K562 (cell line): ENCODE measurements at places on chromosomes 1 and 21. TPM values are rescaled to one million over a fixed set of nuclear protein-coding genes. Genes with fewer than 3 reads are reported as not detected.

LCE3D gene
- not detected in 2 replicates for total RNA-seq

CHD5 gene
- 0.09 and 0.16 TPM in 2 replicates for total RNA-seq

PER3 gene
- 15.7 and 16.8 TPM in 2 replicates for total RNA-seq

IKBKE gene
- 6.1 and 6.8 TPM in 2 replicates for total RNA-seq

XCL2 gene
- not detected in 2 replicates for total RNA-seq

CD1E gene
- not detected in 2 replicates for total RNA-seq

OR14A2 gene
- total RNA-seq, result not detected in 2 replicates

PKN2 gene
- total RNA-seq, result 23.5 and 23.7 TPM in 2 replicates

KRTAP19-1 gene
- not detected in 2 replicates for total RNA-seq

LRRN2 gene
- not detected in 2 replicates for total RNA-seq

ERG gene
- not detected in 2 replicates for total RNA-seq

NBPF4 gene
- 5.3 and 6.6 TPM in 2 replicates for total RNA-seq

DRAXIN gene
- total RNA-seq, result not detected in 2 replicates

DNA sequence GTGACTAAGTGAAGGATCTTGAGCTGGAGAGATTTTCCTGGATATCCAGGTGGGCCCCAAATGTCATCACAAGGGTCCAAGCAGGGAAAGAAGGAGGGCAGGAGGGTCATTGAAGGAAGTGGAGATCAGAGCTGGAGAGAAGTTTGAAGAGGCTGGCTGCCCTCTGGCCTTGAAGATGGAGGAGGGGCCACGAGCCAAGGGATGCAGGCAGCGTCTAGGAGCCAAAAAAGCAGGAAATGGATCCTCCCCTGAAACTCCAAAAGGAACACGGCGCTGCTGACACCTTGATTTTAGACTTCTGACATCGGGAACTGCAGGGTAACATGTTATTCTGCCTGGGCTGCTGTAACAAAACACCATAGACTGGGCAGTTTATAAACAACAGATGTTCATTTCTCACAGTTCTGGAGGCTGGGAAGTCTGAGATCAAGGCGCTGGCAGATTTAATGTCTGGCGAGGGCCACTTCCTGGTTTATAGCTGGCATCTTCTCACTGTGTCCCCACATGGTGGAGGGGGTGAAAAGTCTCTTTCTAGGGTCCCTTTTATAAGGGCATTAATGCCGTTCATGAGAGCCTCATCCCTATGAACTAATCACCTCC lies 28.8 kb upstream of the ZBTB21 start:
- H3K4me3 ChIP-seq, result no peak overlapping the region
- H3K4me1 ChIP-seq, result 0 out of 3 replicates have a peak, but pooled peaks cover 3% of the 10 kb centered on the region
- DNase-seq, result no peak
- H3K36me3 ChIP-seq, result no peaks in the 10 kb centered on the region

DNA sequence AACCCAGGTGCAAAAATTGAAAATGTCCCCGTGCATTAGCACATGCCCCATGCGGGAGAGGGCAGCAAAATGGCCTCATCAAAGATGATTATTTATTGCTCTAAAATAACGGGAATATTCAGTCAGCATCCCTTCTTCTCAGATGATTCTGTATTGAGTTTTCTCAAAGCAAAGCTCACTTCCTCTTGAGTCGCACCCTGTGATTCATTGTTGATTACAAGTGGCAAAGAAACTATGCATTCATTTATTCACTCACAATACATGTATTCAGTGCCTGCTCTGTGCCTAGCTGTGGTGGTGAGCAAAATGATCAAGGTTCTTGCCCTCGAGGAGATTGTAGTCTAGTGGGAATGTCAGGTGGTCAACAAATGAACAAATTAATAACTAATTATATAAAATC lies 226.0 kb upstream of the KAZN start:
- peaks cover 13% of the 10 kb centered on the region; the same call in 1 of the 2 replicates for H3K27me3 ChIP-seq
- H3K4me1 ChIP-seq, result no peaks in the 10 kb centered on the region
- DNase-seq, result no peak
- no peaks in the 10 kb centered on the region; the same call in 2 of the 3 replicates for H3K36me3 ChIP-seq

GRCh38 chr1:201376107-201376463 lies 1.4 kb downstream of the TNNT2 start:
- no peak overlapping the region for H3K27ac ChIP-seq
- no peaks in the 10 kb centered on the region for H3K36me3 ChIP-seq
- H3K27me3 ChIP-seq, result peaks cover 15% of the 10 kb centered on the region; the same call in 2 of the 3 replicates
- no peaks in the 10 kb centered on the region; the same call in 2 of the 3 replicates for H3K4me1 ChIP-seq
- DNase-seq, result no peak

GRCh38 chr1:117312453-117313138 lies 54.7 kb upstream of the MAN1A2 start:
- DNase-seq, result peak; percentile 54
- peaks cover 21% of the 10 kb centered on the region; the same call in 2 of the 3 replicates for H3K27me3 ChIP-seq
- no peak overlapping the region for H3K27ac ChIP-seq
- H3K4me3 ChIP-seq, result no peak overlapping the region
- H3K4me1 ChIP-seq, result no peaks in the 10 kb centered on the region
- H3K36me3 ChIP-seq, result no peaks in the 10 kb centered on the region

DNA sequence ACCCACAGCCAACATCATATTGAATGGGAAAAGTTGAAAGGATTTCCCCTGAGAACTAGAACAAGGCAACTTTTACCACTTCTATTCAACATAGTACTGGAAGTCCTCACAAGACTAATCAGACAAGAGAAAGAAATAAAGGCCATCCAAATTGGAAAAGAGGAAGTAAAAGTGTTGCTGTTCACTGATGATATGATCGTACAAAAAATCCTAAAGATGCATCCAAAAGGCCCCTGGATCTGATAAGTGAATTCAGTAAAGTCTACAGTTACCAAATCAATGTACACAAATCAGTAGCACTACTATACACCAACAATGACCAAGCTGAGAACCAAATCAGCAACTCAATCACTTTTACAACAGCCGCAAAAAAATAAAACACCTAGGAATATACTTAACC lies 28.3 kb downstream of the RAB3GAP2 start:
- H3K27ac ChIP-seq, result no peak overlapping the region
- H3K4me1 ChIP-seq, result peaks cover 7% of the 10 kb centered on the region; the same call in 1 of the 3 replicates
- H3K4me3 ChIP-seq, result no peak overlapping the region
- DNase-seq, result no peak
- H3K27me3 ChIP-seq, result no peaks in the 10 kb centered on the region

GRCh38 chr1:1041873-1042272 lies 22.0 kb downstream of the AGRN start:
- H3K27me3 ChIP-seq, result no peaks in the 10 kb centered on the region
- H3K4me1 ChIP-seq, result peaks cover 8% of the 10 kb centered on the region; the same call in 2 of the 3 replicates
- no peak for DNase-seq
- peaks cover 55% of the 10 kb centered on the region; the same call in 2 of the 3 replicates for H3K36me3 ChIP-seq

DNA sequence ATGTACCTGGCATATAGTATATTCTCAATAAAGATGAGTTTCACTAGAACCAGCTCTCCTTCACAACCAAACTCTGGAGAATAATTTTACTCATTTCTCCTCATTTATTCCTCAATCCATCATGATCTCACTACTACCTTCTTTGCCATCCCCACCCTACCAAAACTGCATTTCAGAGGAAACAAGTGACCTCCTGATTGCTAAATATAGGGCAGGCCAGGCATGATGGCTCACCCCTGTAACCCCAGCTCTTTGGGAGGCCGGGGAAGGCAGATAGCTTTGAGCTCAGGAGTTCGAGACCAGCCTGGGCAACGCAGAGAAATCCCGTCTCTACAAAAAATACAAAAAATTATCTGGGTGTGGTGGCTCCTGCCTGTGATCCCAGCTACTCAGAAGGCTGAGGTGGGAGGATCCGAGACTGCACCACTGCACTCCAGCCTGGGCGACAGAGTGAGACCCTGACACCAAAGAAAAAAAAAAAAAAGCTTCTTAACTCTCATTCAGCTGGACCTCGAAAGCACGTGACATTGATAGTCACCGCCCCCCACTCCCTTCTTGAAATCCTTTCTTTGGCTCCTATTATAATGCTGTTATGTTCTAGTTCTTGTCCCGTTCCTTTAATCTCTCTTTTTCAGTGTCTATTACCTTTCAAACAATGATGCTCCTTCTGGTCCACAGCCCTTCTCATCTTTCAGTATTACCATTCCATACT lies 2.1 kb downstream of the TESK2 start:
- H3K27ac ChIP-seq, result no peak overlapping the region
- no peak overlapping the region for H3K4me3 ChIP-seq
- H3K27me3 ChIP-seq, result no peaks in the 10 kb centered on the region
- DNase-seq, result no peak
- H3K4me1 ChIP-seq, result peaks cover 30% of the 10 kb centered on the region
- no peaks in the 10 kb centered on the region for H3K36me3 ChIP-seq

DNA sequence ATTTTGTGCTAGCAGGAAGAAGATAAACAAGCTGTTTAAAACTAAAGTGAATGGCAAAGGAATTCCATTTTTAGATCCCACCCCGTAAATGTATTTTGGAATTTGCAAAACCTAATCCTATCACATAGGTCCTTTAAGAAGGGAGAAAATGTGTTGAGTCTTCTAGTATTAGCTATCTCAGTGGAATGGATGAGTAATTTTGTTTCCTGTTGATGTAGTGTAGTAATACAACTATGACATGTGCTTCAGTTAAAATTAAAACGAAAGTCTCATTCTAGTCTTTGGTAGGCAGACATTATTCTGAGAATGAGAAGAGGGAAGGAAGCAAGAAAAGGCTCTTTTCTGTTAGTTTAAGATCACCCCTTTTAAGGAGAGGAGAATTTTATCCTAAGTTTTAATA lies 265.9 kb upstream of the C1orf105 start:
- no peaks in the 10 kb centered on the region for H3K36me3 ChIP-seq
- H3K27ac ChIP-seq, result no peak overlapping the region
- H3K27me3 ChIP-seq, result no peaks in the 10 kb centered on the region
- no peak overlapping the region for H3K4me3 ChIP-seq
- no peaks in the 10 kb centered on the region for H3K4me1 ChIP-seq
- no peak for DNase-seq

DNA sequence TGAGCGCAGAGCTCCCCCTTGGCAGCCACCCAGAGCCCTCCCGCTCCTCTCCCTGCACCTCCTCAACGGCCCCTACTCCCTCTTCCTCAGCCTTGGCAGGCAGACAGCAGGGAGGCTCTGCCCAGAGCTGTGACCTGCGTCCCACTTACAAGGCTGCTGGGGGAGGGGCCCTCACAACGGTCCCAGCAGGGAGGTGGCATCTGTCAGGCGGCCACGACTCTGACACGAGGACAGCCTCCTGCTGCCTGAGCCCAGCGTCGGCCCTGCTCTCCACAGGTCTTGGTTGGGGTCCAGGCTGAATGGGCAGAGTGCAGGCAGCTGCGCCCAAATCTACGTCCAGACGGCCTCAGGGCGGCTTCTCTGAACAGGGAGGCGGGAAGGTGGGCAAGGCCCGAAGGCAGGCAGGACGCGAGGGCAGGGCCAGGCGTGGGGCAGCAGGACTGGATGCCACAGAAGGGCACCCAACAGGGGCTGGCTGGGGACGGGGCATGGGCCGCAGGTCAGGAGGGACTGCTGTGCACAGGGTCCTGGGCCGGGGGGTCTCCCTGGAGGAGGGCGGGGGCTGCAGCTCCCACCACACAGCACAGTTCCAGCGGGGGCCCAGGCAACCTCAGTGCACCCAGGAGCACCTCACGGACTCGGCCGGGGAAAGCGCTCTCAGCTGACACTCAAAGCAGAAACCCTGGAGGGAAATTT lies 7.5 kb downstream of the SLC19A1 start:
- no peak for DNase-seq
- H3K36me3 ChIP-seq, result peaks cover 92% of the 10 kb centered on the region
- no peak overlapping the region for H3K27ac ChIP-seq

GRCh38 chr1:41539999-41540398 lies 55.5 kb upstream of the EDN2 start:
- H3K4me1 ChIP-seq, result peaks cover 3% of the 10 kb centered on the region; the same call in 1 of the 2 replicates
- H3K27ac ChIP-seq, result no peak overlapping the region
- no peak overlapping the region for H3K4me3 ChIP-seq
- H3K36me3 ChIP-seq, result no peaks in the 10 kb centered on the region

- H3K27me3 ChIP-seq, result 0 out of 3 replicates have a peak, but pooled peaks cover 2% of the 10 kb centered on the region
- H3K4me1 ChIP-seq, result no peaks in the 10 kb centered on the region
- H3K27ac ChIP-seq, result no peak overlapping the region
- H3K4me3 ChIP-seq, result no peak overlapping the region
- no peaks in the 10 kb centered on the region for H3K36me3 ChIP-seq
Observed at GRCh38 chr1:184210862-184211261, 159.3 kb downstream of the TSEN15 start.

GRCh38 chr1:190477762-190478148 lies at the start of gene BRINP3:
Gene BRINP3 (minus strand): TSS chr1:190477864.
- DNase-seq, result no peak
- no peaks in the 10 kb centered on the region for H3K4me1 ChIP-seq
- H3K27me3 ChIP-seq, result no peaks in the 10 kb centered on the region
- no peak within 1 kb of the TSS for H3K4me3 ChIP-seq
- no peak within 1 kb of the TSS for H3K27ac ChIP-seq
- no peaks in the 10 kb centered on the region for H3K36me3 ChIP-seq

DNA sequence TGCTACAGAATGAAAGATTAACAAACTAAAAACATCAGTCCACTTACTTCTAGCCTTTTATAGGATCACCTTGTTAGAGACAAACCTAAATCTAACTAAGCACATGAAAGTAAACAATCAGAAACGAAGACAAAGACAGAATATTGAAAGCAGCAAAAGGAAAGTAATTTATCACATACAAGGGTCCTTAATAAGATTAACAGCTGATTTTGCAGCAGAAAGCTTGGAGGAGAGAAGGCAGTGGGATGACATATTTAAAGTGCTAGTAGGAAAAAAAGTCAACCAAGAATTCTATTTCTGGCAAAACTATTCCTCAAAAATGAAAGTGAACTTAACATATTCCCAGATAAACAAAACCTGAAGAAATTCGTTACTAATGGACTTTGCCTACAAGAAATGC lies 286.4 kb downstream of the RWDD3 start:
- no peak overlapping the region for H3K27ac ChIP-seq
- no peak for DNase-seq
- H3K4me1 ChIP-seq, result no peaks in the 10 kb centered on the region
- no peaks in the 10 kb centered on the region for H3K36me3 ChIP-seq
- no peak overlapping the region for H3K4me3 ChIP-seq

DNA sequence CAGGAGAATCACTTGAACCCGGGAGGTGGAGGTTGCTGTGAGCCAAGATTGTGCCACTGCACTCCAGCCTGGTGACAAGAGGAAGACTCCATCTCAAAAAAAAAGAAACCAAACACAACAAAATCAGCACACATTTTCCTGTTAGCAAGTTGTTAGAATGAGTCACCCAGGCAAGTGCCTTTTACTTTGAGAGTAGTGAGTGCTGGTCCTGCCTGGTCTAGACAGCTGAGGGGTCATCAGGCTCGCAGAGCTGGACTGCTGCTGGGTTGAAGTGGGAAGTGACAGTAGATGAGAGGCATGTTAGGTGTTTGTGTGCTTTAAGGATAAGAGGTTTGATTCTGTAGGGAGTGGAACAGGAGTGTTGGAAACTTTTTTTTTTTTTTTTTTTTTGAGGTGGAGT lies 31.9 kb downstream of the GNPAT start:
- DNase-seq, result no peak
- peaks cover 77% of the 10 kb centered on the region; the same call in 2 of the 3 replicates for H3K36me3 ChIP-seq

DNA sequence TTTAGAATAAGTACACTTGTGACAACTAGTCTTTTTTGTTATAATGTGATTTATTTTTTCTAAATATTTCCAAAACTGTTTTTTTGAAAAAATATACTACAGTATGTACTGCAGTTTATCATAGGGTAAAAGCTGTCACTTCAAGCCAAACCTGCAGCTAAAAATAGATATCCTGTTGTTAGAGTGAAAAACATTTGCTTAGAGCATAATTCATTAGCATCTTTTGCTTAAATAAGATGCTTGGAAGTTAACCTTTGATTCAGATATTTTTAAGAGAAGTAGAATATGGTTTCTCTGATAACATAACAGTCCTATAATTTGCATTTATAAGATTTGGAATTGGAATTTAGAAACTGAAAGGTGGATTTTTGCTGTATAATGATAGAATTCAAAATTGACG lies 21.5 kb downstream of the PRKACB start:
- no peak overlapping the region for H3K27ac ChIP-seq
- no peaks in the 10 kb centered on the region for H3K27me3 ChIP-seq
- H3K4me1 ChIP-seq, result no peaks in the 10 kb centered on the region
- no peak for DNase-seq
- H3K36me3 ChIP-seq, result no peaks in the 10 kb centered on the region
- H3K4me3 ChIP-seq, result no peak overlapping the region
